Adrenal gland (tissue), 19 donors: ENCODE measurements at places on chromosomes 11 and 22.

DNA sequence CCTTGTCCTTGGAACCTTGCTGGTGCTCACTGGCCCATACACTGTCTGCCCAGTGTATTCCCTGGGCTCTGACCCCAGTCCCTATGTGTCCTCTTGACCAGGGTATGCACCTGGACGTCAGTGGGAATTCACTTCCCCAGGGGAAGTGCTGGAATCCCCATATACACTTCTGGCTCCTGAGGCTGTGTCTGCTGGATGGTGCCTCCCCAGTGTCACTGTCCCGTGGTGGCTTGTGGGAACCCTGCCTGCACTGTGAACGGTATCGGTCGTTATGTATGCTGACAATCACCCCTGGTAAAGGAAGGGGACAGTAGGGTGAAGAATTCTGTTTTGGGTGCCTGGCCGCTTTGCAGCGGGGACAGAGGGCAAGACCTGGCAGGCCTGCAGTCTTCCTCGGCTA is 95.9 kb downstream of the RRM1 start:
- no peaks in the 10 kb centered on the region for H3K27me3 ChIP-seq
- H3K36me3 ChIP-seq = no peaks in the 10 kb centered on the region
- peaks cover 11% of the 10 kb centered on the region for H3K4me1 ChIP-seq

DNA sequence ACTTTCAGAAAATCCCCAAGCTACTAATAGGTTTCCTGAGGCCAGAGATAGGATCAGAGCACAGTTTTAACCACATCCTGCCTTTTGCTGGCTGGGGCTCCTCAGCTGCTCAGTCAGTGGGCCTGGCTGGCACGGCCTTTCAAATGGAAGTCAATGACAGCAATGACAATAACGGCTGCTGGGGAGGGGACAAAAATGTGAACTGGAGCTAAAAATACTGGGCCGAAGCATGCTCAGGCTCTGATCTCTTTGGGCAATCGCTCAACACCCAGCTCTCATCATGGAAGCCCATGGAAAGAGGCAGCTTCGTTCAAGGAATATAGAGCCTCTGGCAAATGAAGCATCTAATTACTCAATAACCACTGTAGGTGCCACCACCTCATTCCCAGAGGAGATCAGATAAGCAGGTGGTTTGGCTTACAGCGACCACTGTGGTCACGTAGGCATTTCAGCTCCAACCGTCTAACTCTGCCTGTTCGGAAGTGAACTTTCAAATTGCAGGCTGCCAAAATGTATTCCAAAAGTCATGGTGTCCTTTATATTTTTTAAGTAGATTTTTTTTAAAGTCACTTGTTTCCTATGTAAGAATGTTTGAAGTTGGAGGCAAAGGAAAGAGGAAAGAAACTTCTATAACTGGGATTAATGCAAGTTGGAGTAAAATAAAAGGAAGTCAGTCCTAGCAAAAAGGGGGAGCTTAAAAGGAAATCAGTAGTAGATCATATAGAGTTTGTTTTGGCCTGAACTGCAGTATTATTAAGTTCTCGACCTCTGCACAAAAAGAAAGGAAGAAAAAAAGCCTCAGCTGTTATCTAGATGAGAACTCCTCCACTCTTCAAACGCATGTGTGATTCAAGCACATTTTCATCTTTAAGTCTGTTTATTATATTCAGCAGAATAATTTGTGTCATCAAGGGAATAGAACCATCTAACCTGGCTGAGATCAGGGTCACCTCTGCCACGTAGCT is 14.1 kb downstream of the WT1 start:
- DNase-seq = no peak
- H3K4me3 ChIP-seq = no peak overlapping the region
- no peaks in the 10 kb centered on the region for H3K4me1 ChIP-seq

- H3K27me3 ChIP-seq = no peaks in the 10 kb centered on the region
- H3K4me3 ChIP-seq = no peak overlapping the region
- no peaks in the 10 kb centered on the region for H3K36me3 ChIP-seq
- H3K4me1 ChIP-seq = no peaks in the 10 kb centered on the region
- no peak for DNase-seq
Observed at GRCh38 chr11:21628641-21629040, 564.2 kb upstream of the ANO5 start.

- H3K36me3 ChIP-seq = no peaks in the 10 kb centered on the region
- H3K4me1 ChIP-seq = no peaks in the 10 kb centered on the region
- DNase-seq = no peak
- no peak overlapping the region for H3K27ac ChIP-seq
- H3K27me3 ChIP-seq = peaks cover 41% of the 10 kb centered on the region
- H3K4me3 ChIP-seq = no peak overlapping the region
Observed at GRCh38 chr22:46538814-46539160, 1.4 kb upstream of the CELSR1 start.
